ENCODE measurements at places on chromosomes 5 and 9. TPM values are rescaled to one million over a fixed set of nuclear protein-coding genes. Genes with fewer than 3 reads are reported as not detected.

GRCh38 chr5:61994171-61994570 lies 311.8 kb upstream of the KIF2A start:
- no peak for DNase-seq

GRCh38 chr9:107953556-107954125 lies 464.1 kb upstream of the KLF4 start:
- no peak for DNase-seq

DNA sequence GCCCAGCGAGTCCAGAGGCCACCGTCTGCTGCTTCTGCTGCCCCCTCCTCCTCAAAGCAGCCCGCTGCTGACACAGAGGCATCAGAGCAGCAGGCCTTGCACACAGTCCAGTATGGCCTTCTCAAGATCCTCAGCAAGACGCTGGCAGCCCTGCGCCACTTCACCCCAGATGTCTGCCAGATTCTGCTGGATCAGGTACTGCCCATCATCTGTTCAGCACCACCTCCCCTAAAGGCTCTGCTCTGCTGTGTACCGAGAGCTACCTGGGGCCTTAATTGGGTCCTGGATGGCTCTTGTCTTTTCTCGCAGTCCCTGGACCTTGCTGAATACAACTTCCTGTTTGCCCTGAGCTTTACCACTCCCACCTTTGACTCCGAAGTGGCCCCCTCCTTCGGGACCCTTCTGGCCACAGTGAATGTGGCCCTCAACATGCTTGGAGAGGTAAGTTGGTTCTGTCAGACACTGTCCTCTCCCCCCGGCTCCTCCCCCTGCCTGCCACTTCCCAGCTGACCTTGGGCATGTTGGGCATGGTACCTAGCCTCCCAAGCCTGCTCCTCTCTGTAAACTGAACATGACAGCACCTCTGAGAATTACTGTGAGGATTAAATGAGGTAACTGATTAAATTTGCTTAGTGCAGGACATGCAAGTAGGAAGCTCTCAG lies 22.7 kb downstream of the SH3GLB2 start:
- DNase-seq: no peak

DNA sequence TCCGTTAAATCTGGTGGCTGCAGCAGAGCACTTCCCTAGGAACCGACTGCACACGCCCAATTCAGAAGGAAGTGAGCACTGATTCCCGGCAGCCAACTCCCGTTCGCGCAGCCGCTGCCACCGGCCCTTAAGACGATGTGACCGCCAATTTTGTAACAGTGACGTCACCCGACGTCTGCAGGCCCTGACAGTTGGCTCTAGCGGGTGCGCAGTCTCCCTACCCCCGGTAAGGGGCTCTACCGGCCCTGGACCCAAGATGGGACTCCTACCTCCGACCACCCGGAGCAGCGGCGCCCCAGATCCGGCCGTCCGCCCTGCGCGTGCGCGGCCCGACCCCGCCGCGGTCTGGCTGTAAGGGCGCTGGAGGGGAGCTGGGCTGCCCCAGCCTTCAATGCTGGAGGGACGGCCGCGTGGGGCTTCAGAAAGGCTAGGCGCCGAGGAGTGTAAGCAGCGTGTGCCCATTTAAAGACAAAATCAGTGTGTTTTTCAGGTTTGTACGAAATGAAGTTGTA lies 19.1 kb downstream of the DNAJA1 start:
- DNase-seq: no peak

GRCh38 chr9:107832871-107833270 lies 343.3 kb upstream of the KLF4 start:
- no peak for DNase-seq

DNA sequence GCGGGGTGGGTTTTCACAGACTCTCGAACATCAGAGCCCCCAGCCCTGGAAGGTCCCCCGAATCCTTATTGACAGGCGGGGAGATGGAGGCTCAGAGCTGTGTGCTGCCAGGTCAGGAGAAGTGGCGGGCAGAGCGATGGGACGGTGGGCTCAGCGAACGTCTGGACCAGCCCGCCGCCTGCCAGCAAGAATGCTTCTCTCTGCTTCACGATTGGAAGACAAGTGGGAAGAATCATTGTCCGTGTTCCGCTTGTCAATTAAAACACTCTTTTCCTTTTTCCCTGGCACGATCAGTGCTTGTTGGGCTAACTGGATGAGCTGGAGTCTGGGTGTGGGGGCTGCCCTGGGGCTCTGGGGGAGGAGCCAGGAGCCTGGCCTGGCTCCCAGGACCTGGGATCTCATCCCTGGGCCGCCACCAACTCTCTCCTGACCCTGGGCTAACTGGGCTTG lies 1.6 kb downstream of the COL5A1 start:
- no peak for DNase-seq

- no peak for DNase-seq
Measured at GRCh38 chr9:114098936-114099668, at the start of gene KIF12. KIF12 (minus strand) TSS chr9:114099292; CDS start chr9:114099276, 16 bp downstream.

DNA sequence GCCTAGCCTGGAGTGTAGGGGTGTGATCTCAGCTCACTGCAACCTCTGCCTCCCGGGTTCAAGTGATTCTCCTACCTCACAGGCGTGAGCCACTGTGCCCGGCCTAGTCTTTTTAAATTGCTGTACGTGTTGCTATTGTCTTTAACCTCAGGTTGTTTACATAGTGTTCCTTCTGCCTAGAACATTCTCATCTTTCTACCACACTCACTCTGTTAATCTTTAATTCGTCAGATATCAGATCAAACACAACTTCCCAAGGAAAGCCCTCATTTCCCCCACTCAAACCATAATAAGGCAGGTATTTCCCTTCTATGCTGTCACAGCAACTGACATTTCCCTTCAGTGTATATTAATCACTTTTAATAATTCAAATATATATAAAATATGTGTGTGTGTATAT lies 1310.0 kb upstream of the C9orf72 start:
- DNase-seq: no peak

DNA sequence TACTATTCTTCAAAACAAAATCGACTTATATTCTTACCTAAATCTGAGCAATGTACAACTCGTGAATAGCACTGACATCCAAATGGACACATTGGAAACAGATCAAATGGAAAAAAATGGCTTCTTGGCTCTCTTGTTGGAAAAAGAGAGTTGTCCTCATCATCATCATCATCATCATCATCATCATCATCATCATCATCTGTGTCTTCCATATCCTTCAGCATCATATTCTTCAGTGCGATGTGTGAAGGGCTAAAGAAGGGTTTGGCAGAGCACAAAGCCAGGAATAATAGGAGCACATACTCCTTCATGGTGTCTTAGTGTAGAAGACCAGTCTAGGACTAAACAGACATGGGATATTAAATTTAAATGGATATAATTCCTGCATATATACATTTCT lies 7.7 kb downstream of the ASPN start:
- DNase-seq: no peak

DNA sequence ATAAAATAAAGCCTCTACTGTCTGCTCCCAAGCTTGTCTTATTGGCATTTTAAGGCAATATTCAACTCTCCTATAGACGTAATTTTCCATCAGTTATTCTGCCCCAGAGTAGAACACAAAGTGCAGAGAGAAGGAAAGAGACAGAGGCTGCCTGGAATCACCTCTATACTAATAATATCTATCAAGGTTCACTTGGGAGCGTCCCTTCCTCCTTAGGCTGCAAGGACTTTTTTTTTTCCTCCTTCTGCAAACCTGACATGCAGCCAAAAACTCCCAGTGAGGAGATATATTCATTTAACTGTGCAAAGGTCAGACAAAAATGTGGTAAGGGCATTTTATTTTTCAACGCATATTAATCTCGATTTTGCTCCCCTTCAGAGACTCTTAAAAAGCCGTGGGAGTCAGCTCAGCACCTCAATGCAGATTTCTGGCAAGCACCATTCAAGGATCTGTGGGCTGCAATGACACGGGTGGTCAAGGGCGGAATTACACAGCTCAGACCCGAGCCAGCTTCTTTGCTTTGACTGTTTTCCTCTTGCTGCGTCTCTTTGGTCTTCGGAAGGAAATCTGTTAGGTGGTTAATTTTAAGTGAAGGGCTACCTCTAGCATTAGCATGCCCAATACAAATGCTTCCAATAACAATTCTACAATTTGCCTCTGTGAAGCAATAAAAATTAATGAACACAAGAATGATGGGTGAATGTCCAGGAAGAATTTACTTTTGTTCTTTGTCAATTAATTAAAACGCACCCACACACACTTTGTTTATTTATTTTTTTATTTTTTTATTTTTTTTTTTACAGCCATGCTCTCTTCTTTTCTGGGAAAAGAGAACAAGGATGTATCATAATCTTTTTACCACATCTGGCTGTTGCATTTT lies 587.7 kb upstream of the GRAMD2B start:
- DNase-seq: no peak

GRCh38 chr5:157502143-157502647 lies 42.2 kb downstream of the NIPAL4 start:
- peak; percentile 82 for DNase-seq

GRCh38 chr9:25677301-25678146 lies 720 bp downstream of the TUSC1 start:
- DNase-seq: no peak

DNA sequence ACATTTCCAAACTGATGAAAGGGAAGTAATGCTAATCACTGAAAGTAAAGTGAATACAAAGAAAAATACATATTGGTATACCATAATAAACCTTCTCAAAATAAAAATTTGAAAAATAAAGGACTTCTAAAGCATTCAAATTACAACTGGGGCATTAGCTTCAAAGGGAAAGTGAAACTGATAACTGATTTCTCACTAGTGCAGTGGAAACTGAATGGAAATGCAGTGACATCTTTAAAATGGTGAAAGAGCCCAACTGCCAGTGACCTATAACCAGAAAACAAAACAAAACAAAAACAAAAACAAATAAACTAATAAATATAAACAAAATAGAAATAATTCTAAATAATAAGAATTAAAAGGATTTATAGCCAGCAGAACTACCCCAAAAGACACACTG lies 297.5 kb upstream of the GRIN3A start:
- no peak for DNase-seq

- no peak for DNase-seq
Measured at GRCh38 chr9:128106181-128106939, 21.2 kb downstream of the PTGES2 start.

DNA sequence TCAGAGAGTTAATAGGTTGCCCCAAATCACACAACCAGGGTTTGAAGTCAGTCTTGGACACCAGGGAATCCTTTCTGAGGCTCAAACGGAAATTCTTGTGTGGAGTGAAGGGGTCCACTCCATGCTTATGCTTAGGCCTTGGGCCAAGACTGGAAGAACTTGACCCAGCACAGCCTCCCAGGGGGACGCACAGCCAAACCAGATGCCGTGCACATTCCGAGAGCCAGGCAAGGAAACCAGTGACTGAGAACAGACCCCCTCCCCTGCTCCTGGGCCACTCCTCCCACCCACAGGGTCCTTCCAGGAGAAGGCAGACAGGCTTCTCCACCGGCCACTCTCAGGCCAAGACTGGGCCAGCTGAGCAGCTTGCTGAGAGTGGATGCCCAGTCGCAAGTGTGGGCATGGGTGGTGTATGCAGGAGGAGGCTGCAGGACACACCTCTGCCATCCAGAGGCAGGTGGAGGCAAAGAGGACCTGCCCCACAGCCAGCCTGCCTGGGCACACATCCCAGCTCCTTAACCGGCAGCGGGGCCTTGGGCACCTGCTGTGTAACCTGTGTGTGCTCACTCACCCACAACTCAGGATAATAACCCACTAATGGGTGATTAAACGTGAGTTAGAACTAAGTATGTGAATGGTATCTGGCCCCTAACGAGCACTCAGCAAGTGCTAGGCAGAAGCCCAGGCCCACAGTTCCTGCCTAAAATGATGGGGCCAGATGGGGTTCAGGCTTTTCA lies 38.0 kb downstream of the NIPAL4 start:
- DNase-seq: no peak

GRCh38 chr9:111630182-111630963 lies 761 bp upstream of the DNAJC25 start:
- DNase-seq: no peak

- no peak for DNase-seq
Measured at GRCh38 chr9:81118416-81118815, 570.9 kb downstream of the TLE1 start.

- DNase-seq: peak; percentile 31
Measured at GRCh38 chr5:142699184-142699720, 13.4 kb upstream of the FGF1 start.

The GCNT4 gene
- total RNA-seq: not detected

The EIF4E1B gene
- total RNA-seq: not detected

The SLC34A1 gene
- total RNA-seq: 0.10 TPM

The LCN9 gene
- not detected for total RNA-seq

All from GM12878 (cell line).